HS-5 (cell line): ENCODE measurements at places on chromosomes 1 and 21.

DNA sequence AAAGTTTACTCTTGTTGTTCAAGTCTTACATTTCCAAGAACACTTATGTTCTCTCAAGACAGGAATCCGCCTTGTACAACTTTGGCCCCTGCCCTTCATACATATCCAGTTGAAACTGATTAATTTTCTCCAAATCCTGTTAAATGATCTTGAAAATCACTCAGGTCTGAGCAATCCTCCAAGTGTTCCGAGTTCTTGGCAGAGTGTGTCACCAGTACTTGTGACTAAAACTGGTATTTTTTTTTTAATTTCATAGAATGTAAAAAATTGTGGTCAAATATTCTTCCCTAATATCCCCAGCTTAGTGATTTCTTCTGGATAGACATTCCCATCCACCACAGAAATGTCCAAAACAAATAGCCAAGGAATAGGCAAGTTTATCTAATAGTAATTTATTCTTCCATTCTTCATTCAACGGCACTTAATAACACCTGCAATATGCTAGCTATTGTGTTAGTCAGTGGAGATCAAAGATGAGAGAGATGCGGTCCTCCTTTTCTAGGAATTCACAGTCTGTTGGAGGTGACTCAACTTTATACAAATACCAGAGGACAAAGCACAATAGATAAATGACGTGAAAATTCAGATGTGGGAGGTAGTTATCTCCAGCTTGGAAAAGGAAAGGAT is 71.4 kb downstream of the DIRAS3 start:
- peak; percentile 45 for DNase-seq

- DNase-seq: no peak
Measured at GRCh38 chr1:53643041-53643880, 95.7 kb downstream of the GLIS1 start.

DNA sequence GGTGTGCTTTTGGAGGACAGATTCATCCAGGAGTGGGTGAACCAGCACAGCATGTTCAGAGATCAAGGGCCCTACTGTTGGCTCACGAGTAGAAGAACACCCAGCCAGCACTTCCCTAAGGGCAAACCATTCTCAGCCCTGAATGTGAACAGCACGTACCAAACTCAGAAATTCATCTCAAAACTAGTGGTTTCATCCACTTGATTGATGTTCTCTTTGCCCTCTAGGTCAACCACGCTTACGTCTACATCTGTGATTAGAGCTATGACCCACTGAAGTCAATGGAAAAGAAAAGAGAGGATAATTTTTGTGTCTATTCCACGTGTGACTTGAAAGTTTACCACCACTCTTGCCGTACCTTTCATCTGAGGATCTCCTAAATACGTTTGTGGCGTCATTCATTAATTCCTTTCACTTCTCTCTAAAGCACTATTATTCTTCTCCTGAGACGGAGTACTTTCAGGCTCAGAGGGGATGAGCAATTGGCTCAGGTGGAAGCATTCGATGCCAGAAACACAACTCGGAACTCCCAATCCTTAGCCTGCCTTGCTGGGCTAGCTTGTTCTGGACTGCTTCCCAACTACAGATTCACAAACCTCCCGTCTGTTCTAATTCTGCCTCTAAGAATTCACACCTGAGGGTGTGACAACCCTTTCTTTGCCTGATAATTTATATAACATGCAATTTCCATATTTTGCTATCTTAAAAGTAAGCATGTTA is 57.3 kb upstream of the HIVEP3 start:
- no peak for DNase-seq

GRCh38 chr1:244369256-244370057 is 82.3 kb downstream of the ADSS2 start:
- no peak for DNase-seq

DNA sequence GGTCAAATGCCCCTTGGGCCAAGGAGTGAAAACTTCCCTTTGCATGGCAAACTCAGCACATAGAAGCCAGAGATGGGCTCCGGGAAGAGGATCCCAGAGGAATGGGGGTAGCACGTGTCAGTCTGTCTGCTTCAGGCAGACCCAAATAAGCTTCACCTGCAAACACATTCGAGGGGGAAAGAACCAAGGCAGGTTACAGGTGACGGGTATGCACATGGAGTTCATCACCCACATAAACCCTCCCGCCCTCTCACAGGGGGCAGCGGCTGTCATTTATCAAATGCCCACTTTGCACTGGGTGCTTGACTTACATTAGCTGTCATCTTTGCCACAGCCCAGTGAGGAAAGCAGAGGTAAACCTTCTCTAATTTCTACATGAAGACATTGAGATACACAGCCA is 73.0 kb upstream of the TLR5 start:
- DNase-seq: no peak

DNA sequence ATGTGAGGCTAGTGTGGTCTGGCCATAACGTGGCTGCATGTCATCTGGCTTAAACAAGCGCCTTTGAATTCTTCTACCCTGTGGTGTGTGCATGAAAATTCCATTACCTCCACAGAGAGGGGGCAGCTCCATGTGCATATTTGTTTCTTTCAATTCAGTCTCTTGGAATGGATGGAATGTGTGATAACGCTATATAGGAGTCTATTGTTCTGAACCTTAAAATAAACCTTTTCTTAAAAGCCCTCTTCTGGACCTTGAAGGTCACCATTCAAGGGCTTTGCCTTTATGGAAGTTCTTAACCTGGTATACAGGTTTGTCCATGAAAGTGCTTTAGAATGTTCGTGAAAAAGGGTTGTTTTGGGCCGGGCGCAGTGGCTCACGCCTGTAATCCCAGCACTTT is 118.2 kb upstream of the ADGRL2 start:
- DNase-seq: no peak

GRCh38 chr1:36024847-36025246 is 59.0 kb upstream of the TEKT2 start:
- DNase-seq: no peak

- no peak for DNase-seq
Measured at GRCh38 chr1:62295921-62296491, 23.2 kb downstream of the KANK4 start.

DNA sequence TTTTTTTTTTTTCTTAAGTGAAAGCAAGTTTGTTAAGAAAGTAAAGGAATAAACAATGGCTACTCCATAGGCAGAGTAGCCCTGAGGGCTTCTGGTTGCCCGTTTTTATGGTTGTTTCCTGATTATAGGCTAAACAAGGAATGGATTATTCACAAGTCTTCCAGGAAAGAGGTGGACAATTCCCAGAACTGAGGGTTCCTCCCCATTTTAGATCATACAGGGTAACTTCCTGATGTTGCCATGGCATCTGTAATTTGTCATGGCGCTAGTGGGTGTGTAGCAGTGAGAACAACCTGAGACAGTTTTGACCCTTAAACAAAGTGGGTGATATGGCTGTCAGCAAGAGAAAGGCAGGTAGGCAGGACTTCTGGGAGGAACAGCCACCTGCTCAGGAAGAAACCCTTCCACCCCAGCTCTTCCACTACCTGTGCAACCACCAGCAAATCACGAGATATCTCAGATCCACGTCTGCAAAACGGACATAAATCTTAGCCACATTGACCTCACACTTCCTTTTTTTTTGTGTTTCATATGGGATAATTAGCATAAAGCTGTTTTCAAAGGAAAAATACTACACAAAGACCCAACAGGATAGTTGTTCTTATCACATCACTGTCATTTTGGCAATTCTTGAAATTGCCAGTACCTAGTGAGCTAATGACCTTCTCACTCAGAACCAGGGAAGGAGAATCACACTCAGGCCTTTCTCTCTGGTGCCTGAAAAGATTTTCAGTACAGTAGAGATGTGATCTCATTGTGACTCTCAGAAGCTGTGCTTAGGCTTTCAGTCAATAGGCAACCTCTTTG is 34.8 kb upstream of the DUSP10 start:
- no peak for DNase-seq

DNA sequence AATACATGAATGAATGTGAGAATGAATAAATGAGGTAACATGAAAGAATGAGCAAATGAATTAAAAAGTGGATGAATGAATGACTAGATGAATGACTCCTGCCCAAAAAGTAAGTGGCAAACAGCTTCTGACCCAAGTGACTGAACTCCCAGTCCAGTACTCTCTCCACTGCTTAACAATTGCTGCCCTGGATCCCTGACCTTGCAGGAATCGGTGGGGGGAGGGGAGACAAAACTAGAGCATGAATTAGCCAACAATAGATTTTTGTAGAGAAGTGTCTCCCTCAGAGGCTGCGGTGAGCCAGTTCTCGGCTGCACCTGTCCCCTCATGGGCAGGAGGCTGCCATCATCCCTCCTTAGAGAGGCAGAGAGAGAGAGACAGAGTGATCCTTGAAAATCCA is 5.9 kb upstream of the GRIK3 start:
- no peak for DNase-seq

GRCh38 chr1:43174873-43175272 is 2.7 kb downstream of the CFAP57 start:
- no peak for DNase-seq

GRCh38 chr1:226534645-226535044 is 13.9 kb upstream of the STUM start:
- DNase-seq: no peak

- DNase-seq: no peak
Measured at GRCh38 chr1:203629016-203629506, 2.4 kb downstream of the ATP2B4 start.

DNA sequence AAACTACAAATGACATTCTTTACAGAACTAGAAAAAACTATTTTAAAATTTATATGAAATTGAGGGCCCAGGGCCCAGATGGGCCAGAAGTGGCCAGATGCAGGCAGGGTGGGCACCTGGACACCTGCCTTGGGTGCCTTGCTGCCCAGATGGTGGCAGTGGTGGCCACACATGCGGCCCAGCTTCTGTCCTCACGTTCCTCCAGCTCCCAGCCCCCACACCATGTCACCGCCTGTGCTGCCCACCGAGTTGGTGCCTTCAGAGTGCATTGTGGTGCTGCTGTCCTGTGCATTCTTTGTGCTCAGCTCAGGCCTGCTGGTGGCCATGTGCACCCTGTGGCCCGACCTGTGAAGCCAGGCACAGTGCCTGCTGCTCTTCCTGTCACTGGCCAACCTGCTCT is 216.8 kb upstream of the CXADR start:
- no peak for DNase-seq

- DNase-seq: no peak
Measured at GRCh38 chr1:1181938-1182410, 8.3 kb downstream of the TTLL10 start.

- no peak for DNase-seq
Measured at GRCh38 chr21:34988139-34988538, 61.0 kb downstream of the RUNX1 start.

GRCh38 chr1:121558514-121558913 is 373.7 kb downstream of the SRGAP2C start:
- DNase-seq: peak; percentile 70

GRCh38 chr21:9838738-9839642 is 682.4 kb upstream of the TPTE start:
- no peak for DNase-seq

DNA sequence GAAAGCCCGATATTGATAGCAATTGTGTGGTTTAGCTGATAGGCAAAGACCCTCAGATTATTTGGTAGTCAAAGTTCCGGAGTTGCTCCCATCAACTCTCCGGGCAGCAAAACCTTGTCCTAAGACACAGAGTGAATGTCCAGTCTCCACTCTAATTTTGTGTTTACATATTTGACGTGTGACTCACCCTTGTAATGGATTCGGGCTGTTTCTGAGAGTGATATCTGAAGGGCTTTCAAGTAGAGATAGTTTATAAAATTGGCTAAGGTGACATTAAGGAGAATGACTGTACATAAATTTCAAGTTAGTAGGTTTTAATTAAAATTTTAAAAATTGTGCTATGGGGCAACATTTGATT is 154.2 kb downstream of the CNIH3 start:
- peak; percentile 49 for DNase-seq

- no peak for DNase-seq
Measured at GRCh38 chr1:88875595-88875994, 15.8 kb downstream of the GTF2B start.

DNA sequence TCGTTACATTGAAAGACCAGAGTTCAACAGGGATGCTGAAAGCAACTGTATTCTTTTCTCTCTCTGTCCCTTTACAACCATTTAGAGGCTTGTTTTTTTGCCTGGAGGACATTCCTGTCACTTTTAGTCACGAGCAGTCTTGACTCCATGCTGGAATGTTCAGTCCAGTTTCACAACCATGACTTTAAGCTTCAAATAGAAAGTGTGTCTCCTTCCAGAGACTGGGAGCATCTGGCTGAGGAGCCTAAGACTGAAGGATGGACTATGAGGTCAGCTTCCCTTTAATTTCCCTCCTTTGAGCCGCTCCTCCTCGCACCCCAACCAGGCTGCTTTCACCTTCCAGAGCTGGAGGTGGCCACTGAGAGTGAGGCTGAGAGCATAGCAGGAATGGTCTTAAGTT is 10.5 kb upstream of the RYR2 start:
- no peak for DNase-seq

DNA sequence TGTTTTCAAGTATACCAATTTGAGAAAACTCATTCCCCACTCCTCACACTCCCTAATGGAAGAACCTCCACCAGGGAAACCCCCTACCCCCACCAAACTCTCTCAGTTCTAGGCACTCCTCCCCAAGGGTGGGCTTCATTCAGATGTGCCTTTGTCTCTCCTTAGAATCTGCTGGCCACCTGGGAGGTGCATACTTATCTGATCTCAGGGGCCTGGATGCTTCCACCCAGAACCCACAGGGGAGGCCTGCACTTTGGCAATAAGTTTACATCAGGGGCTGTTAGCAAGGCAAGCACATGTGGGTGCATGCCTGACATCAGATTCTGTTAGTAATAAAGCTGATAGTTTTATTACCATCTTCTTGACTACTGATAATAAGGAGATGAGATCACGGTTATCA is 32.5 kb upstream of the SLAMF9 start:
- no peak for DNase-seq

DNA sequence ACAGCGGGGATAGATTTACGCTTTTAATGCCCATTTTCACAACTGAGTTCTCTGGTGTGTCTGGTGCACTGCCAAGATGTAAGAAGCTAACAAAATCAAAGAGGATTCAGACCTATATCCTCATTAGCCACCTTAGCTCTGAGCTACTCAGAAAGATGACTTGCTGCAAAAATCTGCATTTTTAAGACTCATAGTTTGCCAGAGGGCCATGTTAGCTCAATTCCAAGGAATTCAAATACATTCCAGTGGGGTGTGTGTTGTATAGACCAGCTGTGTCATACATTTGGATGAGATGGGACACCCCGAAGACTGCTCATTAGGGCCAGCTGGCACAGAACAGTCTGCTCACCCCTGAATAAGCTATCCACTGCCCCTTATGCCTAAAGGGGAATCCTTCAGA is 8.9 kb downstream of the DENND2D start:
- peak; percentile 63 for DNase-seq

DNA sequence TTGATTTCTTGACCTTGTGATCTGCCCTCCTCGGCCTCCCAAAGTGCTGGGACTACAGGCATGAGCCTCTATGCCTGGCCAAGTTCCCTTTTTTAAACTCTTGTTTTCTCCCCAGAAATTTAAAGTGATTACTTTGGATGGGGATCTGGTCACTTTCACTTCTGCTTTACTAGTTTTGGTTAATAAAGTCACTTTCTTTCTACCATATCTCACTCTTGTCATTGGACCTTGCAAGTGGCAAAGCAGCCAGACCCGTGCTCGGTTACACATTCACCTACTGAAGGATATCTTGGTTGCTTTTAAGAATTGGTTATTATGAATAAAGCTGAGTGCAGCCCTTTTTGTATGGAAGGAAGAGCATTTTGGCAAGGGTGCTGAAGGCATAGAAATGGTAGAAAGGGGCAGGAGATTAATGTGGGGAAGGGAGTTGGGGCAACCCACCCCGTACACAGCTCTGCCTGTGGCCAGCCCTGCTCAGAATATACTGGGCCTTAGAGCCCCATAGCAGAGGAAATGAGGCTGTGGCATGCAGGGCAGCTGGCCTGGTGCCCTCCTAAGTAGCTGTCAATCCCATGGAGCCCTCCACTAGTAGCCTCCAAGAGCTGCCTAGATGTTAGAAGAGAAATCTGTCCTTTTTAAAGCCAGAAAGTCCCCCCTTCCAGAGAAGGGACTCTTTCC is 40.7 kb downstream of the CD2 start:
- DNase-seq: no peak
